ENCODE measurements at places on chromosomes 4 and X.

DNA sequence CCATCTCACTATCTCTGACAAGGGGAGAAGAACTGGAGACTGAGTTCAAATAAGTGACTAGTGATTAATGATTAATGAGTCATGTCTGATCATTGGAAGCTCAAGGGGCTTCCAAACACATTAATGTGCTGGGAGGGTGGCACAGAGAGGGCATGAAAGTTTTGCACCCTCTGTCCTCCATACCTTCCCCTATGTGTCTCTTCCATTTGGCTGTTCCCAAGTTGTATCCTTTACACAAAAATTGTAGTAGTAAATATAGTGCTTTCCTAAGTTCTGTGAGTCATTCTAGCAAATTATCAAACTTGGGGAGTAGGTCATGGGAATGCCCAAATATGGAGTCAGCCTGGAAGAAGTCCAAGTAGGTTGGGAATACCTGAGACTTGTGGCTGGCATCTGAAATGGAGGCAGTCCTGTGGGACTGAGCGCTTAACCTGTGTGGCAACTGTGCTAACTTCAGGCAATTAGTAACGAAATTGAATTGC lies 4.1 kb upstream of the FAM200B start:
- DNase-seq = no peak

DNA sequence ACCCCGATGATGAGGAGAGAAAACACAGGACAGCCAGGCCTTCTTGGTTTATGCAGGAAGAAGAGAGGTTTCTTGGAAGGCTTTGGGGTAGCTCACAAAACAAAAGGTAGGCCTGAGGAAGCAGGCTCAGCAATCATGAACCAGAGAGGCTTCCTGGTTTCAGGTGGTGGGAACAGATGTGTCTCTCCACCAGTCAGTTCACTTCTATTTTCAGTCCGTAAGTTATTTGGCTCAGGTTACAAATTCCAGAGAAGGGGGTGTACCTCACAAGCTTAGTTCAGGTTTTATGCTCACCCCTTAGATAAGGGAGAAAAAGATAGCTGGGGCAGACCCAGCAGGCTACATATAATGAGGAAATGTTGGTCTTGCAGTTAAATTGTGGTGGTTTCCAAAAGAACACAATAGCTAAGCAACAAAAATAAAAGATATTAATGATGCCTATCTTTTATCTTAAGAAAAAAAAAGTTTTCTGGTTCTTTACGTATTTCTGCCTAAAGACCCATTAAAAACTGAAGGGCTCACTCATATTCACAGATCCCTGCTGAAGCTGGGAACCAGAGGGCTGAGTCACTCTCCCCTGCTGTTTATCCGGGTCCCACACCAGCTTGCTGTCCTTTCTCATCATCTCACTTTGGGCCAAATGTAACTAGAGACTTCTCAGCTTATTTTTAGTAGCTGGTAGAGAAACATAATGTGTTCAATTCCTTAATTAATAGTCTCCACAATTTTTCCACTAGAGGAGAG lies 177.0 kb downstream of the CAMK2D start:
- DNase-seq = no peak

DNA sequence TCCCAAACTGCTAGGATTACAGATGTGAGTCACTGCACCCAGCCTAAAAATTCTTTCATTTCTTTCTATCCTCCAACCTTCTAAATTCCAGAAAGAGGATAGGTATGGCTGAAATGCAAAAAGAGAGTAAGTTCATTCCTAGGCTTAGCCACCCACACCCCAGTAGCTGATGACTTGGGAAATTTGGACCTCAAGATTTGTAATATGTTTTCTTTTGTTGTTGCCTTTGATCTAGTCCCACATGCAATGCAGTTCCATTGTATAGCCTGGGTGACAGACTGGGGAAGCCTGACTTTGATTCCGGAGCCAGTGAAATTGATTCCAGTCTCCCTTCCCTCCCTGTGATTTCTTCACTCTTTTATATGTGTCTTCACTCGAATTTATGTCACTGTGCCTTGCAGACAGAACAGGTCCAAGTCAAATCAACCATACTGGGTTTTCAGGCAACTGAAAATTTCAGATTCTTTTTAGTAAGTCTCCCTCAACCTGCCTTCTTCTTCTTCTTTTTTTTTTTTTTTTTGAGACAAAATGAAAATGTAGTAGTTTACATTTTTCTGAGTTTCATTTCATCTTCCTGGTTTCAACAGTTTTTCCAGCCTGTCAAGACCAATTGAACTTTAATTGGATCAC lies 176.2 kb upstream of the RBPJ start:
- DNase-seq = no peak

DNA sequence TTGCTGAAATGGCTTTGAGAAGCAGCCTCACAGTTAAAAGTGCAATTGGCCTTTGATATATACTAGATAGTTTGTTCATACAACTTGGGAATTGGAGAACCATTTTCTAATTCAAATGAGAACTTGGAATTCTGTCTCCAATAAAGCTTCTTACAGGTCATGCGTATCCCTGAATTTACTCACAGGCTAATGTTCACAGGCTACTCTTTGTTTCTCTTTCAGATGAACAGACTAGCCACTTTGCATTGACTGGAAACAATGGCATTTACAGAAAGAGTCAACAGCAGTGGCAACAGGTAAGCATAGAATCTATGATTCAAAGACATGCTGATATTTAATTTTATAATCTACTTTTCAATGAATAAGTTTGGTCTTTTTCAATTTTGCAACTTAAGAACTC lies 13.5 kb downstream of the AFF1 start:
- no peak for DNase-seq

DNA sequence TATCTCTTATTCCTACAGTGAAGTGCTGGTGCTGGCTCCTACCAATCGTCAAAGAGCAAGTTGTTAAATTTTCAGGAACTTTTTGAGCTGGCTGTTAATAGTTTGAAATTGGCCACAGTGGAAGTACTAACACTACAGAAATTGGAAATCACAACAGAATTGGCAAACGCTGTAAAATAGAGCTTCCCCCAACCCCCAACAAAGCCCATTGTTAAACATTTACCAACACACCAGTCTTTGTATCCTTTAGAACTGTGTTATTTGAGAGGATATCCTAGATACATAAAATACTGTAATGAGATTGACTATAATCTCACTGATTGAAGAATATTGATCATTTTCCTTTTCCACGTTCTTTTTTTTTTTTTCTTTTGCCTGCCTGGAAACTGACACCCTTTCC lies 37.4 kb downstream of the FAM241A start:
- no peak for DNase-seq

- no peak for DNase-seq
Observed at GRCh38 chr4:8741513-8742226, 130.0 kb downstream of the HMX1 start.

DNA sequence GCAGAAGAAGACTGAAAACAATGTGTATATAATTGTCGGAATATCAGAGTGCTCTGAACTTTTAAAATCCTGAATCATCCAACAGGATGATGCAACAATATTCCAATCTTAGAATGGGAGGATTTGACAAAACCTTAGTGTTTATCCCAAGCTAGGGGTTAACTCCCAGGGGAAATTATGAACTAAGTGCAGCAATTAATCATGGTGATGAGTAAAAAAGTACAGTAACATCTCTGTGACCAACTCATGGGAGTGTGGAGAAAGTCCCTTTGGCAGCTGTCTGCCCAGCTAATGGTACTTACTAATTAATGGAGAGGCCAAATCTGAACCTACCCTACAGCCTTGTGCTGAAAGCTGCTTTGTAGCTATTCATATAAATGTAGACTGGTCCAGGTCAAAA lies 257.6 kb upstream of the DDX53 start:
- DNase-seq = no peak

DNA sequence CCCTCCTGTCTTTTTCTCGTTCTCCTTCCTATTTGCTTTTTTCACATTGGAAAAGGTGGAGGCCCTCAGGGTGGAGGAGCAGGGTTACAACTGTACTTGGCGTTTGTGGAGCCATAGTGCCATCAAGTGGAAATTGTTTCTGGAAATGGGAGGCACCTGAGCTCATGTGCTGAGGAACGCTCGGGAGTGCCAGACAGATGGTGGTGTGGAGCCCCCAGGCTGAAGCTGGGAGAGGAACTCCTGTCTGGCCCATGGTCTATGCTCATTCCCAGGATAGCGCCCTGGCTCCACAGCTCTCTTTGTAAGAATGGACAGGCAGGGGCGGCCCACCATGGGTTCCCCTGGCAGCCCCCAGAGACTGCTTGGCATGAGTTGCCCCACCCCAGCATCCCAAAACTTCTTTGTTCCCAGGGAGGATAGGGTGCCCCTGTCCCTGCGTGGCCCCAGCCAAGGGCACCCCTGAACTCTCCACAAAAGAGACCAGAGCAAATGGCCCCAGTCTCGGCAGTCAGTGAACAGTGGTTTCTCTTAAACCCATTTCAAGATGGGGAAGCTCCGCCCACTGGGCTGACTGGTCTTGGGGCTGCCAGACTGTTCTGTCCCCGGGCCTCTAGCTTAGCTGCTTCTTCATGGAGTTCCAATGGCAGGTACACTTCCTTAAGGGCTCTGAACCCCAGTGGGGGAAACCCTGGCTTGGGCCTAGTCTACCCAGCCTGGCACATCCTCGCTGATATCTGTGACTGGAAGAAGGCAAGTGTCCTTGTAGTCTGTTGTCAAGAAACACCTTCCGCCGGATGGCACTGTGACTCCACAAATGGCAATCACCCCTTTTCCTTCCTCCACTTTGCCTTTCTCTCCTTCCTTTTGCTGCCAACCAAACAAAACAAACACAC lies 70.1 kb downstream of the NBDY start:
- no peak for DNase-seq

GRCh38 chrX:97984641-97985040 lies 1100.9 kb downstream of the RPA4 start:
- no peak for DNase-seq
